ENCODE measurements at places on chromosomes 2 and 18. TPM values are rescaled to one million over a fixed set of nuclear protein-coding genes. Genes with fewer than 3 reads are reported as not detected.
A peak's percentile ranks its signal among the peaks of the same experiment; 100 is the strongest.

RUFY4 gene
- total RNA-seq: not detected

DNA sequence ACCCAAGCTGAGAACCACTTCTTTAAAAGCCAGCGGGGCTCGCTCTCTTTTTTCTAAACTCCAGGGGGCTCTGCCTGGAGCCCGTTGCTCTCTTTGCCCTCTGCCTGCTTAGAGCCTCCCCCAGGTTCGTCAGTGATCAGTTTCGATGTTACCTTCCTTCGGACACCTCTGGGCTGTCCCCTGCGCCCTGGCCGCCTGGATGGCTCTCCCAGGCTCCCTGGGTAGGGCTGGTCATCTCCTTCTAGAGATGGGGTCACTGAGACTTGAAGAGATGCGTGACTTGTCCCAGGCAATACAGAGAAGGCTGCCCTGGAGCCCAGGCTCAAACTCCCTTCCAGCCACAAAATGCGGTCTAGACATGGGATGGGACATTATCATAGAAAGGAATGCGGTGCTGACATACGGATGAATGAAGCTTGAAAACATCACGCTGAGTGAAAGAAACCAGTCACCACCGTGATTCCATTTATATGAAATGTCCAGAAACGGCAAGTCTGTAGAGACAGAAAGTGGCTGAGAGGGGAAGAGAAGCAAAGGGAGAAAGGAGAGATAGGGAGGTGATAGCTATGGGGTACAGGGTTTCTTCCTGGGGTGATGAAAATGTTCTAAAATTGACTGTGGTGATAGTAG is 14.6 kb downstream of the KCNF1 start:
- no peak overlapping the region for H3K4me3 ChIP-seq
- H3K27me3 ChIP-seq: peaks cover 3% of the 10 kb centered on the region

DNA sequence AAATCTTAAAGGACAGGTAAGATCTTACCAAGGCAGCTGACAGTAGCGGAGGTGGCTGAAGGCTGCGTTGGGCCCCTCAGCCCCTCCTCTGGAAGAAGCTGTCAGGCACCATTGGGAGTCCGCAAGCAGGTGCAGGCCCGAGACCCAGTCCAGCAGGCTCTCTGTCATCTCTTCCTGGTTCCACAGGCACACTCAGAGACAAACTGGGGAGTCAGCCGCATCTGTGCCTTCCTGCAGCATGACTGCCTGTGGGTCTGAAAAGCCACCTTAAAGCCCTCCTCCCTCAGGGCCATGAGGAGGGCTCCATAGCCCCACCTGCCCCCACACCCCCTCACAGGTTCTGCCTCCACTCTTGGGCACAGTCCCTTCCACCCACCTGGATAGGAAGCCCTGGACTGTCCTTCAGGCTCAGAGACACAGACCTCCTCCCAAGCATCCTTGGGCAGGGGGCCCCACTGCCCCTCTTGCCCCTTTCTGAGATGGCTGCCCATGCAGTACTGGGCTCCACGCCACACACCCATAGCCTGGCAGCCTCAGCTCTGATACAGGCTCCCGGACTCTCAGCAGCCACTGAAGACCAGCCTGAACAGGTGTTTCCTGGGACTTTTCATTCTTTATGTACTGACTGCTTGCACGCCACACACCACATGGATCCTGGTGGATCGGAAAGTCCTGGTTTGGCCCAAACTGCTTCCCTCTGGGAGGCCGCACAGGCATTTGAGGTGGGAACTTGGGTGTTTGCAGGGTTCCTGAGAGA is 239.8 kb downstream of the SEPTIN10 start:
- H3K27ac ChIP-seq: no peak overlapping the region
- no peaks in the 10 kb centered on the region for H3K27me3 ChIP-seq
- H3K4me3 ChIP-seq: no peak overlapping the region
- no peaks in the 10 kb centered on the region for H3K36me3 ChIP-seq
- no peaks in the 10 kb centered on the region for H3K4me1 ChIP-seq

- H3K36me3 ChIP-seq: no peaks in the 10 kb centered on the region
- H3K27ac ChIP-seq: peak overlapping the region; percentile 71
- peaks cover 71% of the 10 kb centered on the region for H3K4me1 ChIP-seq
- peak; percentile 56 for DNase-seq
- H3K4me3 ChIP-seq: peak overlapping the region; percentile 57
- H3K27me3 ChIP-seq: no peaks in the 10 kb centered on the region
Measured at GRCh38 chr2:109031476-109032228, 42.6 kb upstream of the EDAR start.

- no peak overlapping the region for H3K27ac ChIP-seq
- no peaks in the 10 kb centered on the region for H3K27me3 ChIP-seq
- H3K36me3 ChIP-seq: no peaks in the 10 kb centered on the region
Measured at GRCh38 chr18:3328532-3328931, 66.6 kb downstream of the MYL12B start.

DNA sequence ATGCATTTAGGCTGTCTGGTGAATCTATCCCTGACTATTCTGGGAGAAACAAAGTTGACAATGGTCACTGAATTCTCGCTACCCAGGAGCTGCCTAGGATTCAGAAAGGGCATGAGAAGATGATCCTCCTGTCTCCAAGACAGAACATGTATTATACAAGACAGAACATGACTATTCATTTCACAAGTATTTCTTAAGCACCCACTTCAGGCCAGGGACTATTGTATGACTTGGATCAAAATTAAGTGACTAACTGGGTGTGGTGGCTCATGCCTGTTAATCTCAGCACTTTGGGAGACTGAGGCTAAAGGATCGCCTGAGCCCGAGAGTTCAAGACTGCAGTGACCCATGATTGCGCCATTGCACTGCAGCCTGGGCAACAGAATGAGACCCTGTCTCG is 235.8 kb upstream of the RAB12 start:
- no peak overlapping the region for H3K4me3 ChIP-seq
- H3K36me3 ChIP-seq: no peaks in the 10 kb centered on the region
- no peak overlapping the region for H3K27ac ChIP-seq

DNA sequence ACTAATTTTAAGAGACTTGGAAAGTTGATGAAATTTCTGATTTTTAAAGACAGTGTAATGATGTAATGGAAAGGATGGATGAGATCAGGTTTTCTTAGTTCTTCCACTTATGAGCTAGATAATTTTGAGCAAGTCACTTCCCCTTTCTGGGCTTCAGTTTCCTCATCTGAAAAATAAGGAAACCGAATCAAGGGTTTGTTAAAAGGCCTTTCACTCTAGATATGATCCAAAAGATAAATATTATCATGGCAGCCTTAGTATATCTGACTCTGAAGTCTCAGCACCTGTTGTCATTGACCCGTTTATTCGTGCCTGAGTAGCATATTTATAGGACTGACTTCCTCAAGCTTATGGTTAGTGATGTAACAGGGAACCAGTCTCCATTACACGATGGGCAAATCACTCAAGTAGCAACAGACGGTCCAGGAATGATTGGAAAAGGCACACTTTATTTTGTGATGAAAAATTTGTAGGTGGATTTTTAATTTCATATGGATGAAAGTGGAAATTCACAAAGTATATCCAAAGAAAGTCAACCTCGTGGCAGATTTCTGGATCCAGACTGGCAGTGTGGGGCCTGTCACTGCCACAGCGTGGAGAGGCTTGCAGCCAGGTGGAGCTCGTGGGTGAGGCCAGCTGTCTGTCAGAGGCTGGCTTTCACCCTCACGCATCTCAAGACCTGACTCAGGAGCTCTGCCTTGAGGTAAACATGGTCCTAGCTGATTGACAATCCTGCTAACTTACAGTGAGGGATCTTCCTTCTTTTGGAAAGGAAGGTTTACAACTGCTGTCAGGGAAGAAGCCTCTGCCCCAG is 137.9 kb upstream of the CXCR4 start:
- no peaks in the 10 kb centered on the region for H3K27me3 ChIP-seq
- no peaks in the 10 kb centered on the region for H3K36me3 ChIP-seq
- H3K27ac ChIP-seq: no peak overlapping the region
- DNase-seq: no peak
- peaks cover 10% of the 10 kb centered on the region for H3K4me1 ChIP-seq

DNA sequence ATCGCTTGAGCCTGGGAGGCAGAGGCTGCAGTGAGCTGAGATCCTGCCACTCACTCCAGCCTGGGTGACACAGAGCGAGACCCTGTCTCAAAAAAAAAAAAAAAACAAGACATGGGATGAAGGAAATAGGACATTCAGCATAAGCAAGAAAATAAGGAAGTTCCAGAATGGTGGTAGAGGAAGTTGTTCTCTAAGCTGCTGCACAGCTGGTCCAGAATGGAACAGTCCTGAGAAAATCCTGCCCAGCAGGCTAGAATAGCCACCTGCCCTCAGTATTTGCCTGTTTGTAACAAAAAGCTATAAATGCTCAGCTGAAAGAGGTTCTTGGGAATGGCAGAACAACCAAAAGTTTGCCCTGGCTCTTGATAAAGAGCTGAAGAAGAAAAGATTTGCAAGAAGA is 11.1 kb upstream of the MAPRE3 start:
- H3K27me3 ChIP-seq: peaks cover 4% of the 10 kb centered on the region
- H3K4me1 ChIP-seq: no peaks in the 10 kb centered on the region
- no peak for DNase-seq

RBKS gene
- 2.1 TPM for total RNA-seq

DNA sequence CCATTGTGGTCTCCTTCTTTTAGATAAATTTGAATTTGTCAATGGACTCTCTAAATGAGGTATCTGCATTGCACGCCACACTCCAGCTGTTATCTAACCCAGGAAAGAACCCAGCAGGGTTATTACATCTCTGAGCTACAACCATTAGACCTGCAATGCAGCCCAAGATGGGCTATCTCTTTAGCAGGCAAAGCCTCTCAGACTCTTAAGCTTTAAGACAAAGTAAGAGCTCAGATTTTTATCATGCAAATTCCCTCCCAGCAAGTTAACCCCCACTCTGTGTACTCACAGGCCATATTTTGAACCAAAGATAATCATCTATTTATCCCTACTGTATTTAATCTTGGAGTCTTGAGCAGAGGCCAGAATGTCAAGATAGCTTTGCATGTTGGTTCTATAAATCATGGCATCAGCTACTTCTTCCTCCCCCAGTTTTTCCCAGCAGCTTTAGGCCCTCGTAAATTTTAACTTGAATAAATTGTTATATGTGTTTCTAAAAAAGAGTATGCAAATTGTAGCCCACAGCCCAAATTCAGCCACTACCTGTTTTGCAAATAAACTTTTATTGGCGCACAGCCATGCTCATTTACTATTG is 273.7 kb upstream of the PKDCC start:
- no peak overlapping the region for H3K4me3 ChIP-seq
- no peaks in the 10 kb centered on the region for H3K27me3 ChIP-seq
- no peak overlapping the region for H3K27ac ChIP-seq
- no peaks in the 10 kb centered on the region for H3K4me1 ChIP-seq
- no peak for DNase-seq

DNA sequence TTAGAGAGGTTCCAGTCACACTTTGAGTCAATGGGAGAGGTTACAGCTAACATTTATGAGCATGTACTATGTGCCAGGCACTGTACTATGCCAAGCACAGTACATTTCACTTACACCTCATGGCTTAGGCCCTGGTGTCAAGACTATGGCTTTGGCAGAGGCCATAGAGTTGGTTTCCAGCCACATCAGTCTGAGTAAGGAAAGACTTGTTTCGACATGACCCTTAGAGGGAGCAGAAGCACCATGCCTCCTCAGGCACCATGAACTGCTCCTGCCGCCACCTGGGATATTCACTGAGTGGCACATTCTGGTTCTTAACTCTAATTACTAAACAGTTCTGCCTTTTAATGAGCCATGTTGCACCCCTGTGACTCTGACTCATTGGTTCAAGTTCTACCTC is 12.7 kb downstream of the DGUOK start:
- H3K27me3 ChIP-seq: no peaks in the 10 kb centered on the region
- no peak overlapping the region for H3K27ac ChIP-seq
- no peak overlapping the region for H3K4me3 ChIP-seq
- peaks cover 37% of the 10 kb centered on the region for H3K4me1 ChIP-seq
- H3K36me3 ChIP-seq: peaks cover 14% of the 10 kb centered on the region
- DNase-seq: no peak

WDR7 gene
- 20.6 TPM for total RNA-seq

Data from CD8-positive, alpha-beta memory T cell (primary cell).